ENCODE measurements at places on chromosomes 16 and 17. TPM values are rescaled to one million over a fixed set of nuclear protein-coding genes. Genes with fewer than 3 reads are reported as not detected.

Gene PDILT
- polyA plus RNA-seq: not detected

Gene EVI2B
- 29.8 TPM for polyA plus RNA-seq

Gene MARCHF10
- not detected for polyA plus RNA-seq

Gene CLEC18B
- not detected for polyA plus RNA-seq

Gene KRTAP4-5
- polyA plus RNA-seq: not detected

Gene MSLN
- polyA plus RNA-seq: not detected

Gene DECR2
- polyA plus RNA-seq: 16.4 TPM

Gene DNAI2
- 0.30 TPM for polyA plus RNA-seq

Gene ABCC3
- 0.32 TPM for polyA plus RNA-seq

Gene LGALS9C
- 1.2 TPM for polyA plus RNA-seq

Gene SLC52A1
- polyA plus RNA-seq: not detected

Gene EFCAB13
- polyA plus RNA-seq: 6.3 TPM

Gene SF3B3
- 468 TPM for polyA plus RNA-seq
